ENCODE measurements at places on chromosomes 3 and 15.
A peak's percentile ranks its signal among the peaks of the same experiment; 100 is the strongest.

GRCh38 chr15:36793205-36793873 is 213.9 kb downstream of the CDIN1 start:
- DNase-seq: no peak

DNA sequence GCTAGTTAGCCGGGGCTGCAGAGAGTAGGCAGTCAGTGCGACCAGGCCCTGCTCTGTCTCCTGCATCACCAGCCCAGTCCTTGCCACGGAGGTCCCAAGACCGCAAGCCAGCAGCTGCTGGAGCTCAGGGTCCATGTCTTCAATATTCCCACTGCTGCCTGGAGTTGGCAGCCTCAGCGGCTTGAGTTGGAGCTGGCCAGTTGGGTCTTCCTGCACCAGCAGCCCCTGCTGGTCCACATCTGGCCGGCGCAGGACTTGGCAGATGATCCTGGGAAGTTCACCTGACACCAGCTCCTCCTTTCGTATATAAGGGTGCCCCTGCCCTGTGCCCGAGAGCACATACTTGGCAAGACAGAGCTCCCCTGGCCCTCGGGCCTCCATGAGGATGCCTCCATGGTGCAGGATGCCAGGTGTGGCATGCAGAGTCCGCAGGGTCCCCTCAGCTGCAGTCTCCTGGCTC is 5.7 kb downstream of the XIRP1 start:
- DNase-seq: no peak

- DNase-seq: no peak
Measured at GRCh38 chr3:177602601-177603147, 405.4 kb upstream of the TBL1XR1 start.

- no peak for DNase-seq
Measured at GRCh38 chr15:70186152-70186551, 88.4 kb upstream of the TLE3 start.

DNA sequence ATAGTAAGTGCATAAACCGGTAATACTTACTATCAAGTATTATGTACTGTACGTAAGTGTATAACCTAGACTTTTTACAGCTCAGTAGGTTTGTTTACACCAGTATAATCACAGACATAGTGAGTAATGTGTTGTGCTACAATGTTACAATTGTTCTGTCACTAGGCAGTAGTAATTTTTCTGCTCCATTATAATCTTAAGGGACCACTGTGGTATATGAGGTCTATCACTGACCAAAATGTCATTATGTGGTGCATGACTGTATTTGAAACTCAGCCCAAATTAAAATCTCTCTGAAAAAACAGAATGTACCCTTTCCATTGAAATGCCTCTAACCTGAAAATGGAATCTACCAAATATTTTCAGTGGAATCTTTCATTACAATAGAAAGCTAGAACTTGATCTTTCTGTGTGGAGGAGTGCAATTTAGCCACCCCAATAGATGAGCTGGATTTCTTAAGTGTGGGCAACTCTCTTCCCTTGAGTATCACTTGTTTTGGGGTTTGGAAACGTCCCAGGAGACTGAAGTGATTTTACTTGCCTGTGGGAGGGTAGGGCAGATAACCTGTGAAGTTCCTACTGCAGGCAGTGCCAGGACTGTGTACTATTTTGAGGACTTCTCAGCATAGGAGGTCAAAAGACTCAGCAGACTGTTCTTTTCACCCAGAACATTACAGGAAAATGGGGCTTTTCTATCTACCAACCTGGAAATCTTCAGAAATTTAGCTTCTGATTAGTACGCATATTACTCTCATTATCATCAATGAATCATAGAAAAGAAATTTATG is 50.9 kb downstream of the FAM98B start:
- DNase-seq: no peak

DNA sequence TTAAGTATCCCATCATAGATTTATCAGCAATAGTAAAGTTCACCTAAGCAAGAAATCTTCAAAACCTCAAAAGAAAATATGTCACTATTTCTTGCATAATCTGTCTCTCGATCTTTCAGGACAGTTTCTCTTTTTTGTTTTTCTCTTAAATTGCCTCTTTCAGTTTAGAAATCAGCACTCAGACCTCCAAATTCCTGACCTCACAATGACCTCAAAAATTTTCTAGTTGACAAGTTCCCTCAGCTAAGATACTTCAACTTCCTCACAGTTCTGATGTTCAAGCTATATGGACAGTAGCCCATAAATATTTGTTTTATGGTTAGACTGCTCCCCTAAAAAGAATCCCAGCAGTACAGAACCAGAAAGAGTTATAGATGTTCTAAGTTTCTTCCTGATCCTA is 24.1 kb downstream of the SLC24A5 start:
- no peak for DNase-seq

- peak; percentile 37 for DNase-seq
Measured at GRCh38 chr15:69987492-69988489, 109.9 kb downstream of the TLE3 start.

DNA sequence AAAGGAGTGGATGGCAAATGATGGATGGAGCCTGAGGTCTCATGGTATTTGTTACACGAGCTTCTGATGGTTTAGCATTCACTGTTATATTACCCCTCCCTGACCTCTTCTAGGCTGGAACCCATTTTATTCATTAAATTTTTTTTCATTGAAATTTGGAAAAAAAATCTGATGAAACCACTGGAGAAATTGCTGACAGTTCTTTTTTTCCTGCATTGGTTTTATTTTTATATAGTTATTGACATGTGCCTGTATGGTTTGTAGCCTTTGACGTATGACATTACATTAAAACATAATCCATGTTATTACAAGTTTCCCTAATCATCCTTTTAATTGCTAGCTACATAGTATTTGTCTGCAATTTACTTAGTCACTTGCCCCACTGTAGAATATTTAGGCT is 81.8 kb downstream of the CLDN11 start:
- DNase-seq: no peak

DNA sequence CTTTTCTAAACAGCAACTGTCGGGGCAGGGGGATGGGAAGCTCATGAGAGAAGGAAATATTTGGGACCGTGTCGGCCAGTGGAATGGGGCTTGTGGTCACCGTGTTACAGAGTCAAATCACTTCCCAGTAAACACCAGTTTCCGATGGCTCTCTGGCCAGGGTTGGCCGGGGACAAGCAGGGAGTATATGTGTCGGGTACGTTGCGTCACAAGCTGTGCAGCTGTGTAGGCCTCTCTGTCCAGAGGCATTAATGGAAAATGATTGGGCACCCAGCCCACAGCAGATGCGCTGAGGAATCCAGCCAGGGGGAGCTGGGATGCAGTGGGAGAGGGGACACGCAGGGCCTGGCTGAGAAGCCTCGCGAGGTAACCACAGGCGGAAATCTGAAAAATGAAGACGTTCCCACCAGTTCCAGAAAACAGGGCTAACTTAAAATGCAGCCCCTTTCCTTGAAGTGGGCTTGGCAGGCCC is 15.8 kb upstream of the ALDH1A3 start:
- no peak for DNase-seq

DNA sequence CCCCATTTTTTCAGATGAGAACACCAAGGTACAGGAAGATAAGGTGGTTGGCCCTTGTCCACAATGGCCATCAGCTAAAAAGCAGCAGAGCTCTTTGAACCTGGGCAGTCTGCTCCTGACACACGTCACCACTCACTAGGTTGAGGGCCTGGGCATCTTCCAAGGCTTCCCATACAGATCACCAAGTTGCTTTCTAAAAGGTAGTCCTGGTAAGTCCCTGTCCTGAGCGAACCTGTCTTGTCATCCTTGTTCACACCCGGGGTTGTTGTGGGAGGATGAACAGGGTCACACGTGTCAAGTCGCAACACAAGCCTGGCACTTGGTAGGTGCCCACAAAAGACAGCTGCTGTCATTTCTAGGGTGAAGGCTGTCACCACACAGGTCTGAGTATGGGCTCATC is 260.4 kb downstream of the EPHB1 start:
- no peak for DNase-seq

- DNase-seq: no peak
Measured at GRCh38 chr15:60989696-60990095, 239.4 kb downstream of the RORA start.

DNA sequence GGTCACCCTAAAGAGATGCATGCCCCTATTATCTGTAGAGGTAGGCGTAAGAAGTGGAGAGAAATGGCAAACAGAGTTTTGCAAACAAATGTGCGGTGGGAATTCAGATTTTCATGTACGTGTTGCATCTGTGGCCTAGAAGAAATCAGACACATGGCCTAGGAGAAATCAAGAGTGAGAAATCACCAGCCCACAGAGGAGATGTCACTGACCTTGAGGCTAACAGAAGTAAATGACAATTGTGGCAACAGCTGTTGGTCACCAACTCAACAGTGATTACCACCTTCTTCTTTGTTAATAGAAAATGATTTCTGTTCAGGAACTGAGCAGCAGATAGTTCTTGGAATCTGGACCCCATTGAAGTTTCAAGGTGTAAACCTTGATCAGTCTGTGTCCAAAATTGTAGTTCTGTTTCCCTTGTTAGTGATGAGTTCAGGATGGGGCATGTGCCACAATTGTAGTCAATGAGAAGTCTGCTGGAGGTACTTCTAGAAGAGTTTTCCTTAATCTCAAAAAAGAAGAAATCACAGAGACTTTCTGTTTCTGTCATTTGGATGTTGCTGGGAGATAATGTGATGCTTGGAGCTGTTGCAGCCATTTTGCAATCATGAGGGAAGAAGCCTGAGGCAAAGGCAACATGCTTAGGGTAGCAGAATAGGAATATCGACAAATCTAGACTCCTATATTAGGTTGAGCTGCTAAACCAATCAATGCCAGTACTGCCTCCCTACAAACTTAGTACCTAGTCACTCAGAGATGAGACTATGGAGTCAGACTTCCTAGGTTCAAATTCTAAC is 34.3 kb upstream of the RFTN1 start:
- DNase-seq: no peak

GRCh38 chr3:52314489-52314888 is 1.6 kb upstream of the DNAH1 start:
- DNase-seq: no peak

DNA sequence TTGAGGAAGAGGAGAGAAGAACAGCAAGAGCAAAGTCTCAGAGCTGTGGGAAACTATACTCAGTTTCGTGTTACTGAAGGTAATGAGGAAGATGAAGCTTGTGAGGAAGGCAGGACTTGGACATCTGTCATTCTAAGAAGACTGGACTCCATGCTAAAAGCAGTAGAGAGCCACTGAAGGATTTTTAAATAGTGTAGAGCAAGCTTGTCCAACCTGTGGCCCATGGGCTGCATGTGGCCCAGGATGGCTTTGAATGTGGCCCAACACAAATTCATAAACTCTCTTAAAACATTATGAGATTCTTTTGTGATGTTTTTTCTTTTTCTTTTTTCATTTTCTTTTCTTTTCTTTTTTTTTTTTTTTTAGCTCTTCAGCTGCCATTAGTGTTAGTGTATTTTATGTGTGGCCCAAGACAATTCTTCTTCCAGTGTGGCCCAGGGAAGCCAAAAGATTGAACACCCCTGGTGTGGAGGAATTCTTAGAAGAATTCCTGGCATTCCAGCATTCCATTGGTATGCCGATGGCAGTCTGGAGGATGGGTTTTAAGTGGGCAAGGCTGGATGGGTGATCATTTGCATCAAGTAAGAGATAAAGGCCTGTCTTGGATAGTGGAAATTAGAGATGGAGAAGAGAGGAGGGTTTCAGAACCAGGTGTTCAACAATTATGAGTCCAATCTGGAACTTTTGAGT is 6.9 kb upstream of the NFKBIZ start:
- no peak for DNase-seq

- peak; percentile 41 for DNase-seq
Measured at GRCh38 chr3:78645628-78646310, 1122.0 kb downstream of the ROBO1 start.

DNA sequence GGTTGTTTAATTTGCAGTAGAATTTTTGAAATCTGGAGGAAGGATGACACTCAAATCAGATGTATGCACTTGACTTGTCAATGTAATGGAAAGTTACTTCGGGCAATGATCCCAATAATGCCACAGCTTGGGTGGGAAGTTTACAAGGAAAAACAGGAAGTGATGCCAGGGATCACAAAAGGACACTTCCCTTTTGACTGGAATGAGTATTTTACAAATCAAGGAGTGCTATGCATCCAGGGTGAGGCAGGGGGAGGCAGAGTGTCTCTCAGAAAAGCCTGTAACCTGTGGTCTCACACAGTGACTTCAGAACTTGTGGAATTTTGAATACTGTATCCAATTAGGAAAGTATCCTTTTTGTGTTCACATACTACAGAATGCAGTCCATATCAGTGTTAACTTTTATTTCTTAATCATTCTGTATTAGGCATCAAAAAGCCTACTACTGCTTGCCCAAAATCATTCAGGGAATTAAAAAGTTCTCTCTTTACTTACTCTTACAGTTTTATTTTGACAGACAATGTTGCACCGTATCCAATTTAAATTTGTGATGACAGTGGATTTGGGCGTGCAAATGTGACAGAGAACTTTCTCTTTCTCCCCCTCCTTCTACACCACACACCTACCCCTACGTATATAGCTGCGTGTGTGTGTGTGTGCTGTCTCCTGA is 445.1 kb downstream of the MECOM start:
- peak; percentile 56 for DNase-seq

- no peak for DNase-seq
Measured at GRCh38 chr3:13537909-13538296, 11.0 kb upstream of the FBLN2 start.

- DNase-seq: no peak
Measured at GRCh38 chr3:98839846-98840245, 61.6 kb downstream of the DCBLD2 start.

DNA sequence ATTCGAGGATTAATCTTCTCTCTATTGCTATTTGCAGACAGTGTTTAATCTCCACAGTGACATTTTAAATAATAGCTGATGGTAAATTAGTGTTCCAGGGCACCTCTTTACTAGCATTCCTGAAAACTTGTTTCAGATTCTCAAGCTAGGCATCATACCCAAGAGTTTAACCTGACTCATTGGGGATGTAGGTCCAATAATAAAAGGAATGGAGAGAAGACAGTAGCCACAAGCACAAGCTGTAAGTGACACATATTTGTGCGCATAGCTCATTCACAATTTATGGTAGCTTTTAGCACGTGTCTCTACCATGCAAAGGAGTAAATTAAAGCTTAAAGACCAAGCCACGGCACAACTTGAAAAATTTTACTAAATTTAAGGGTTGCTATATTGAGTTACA is 171.3 kb upstream of the FAM3D start:
- DNase-seq: no peak

DNA sequence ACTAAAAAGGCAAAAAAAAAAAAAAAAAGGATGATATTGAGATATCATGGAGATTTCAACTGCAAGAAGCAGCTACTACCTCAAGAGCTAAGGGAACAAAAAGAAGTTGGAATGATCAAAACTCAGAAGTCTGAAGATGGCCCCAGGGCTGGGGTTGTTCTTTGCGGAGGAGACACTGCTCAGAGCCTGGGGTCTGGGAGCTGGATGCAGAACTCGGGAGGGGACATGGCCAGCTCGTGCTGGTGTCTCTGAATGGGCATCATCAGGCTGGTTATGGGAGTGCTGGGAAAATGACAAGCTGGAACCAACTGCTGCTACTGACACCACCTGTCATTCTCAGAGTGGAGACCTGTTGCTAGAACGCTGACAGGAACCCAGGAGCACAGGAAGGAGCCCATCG is 14.2 kb upstream of the ADIPOQ start:
- no peak for DNase-seq

GRCh38 chr3:182462152-182462551 is 331.2 kb upstream of the ATP11B start:
- DNase-seq: no peak
